Nucleus accumbens (tissue), 56 donors: ENCODE measurements at places on chromosomes 4 and X.

DNA sequence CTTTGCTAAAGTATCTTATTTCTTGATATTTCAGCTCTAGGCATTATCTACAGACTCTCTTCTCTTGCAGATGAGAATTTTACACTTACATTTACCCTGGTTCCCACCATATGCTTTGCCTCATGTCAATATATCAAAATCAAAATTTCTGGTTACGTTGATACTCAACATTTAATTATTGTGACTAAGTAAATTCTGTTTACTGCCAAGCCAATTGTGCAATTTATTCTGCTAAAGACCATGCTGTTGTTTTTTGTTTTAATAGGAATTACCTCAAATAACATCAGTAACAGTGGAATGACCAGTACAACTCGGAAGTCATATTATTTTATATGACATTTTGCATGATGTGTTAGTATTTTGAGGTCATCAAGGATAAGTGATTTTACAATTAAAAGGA, 125.5 kb downstream of the IL15 start:
- no peak for DNase-seq

- peak; percentile 70 for DNase-seq
Observed at GRCh38 chrX:74536152-74536831, 78.1 kb downstream of the RLIM start.

DNA sequence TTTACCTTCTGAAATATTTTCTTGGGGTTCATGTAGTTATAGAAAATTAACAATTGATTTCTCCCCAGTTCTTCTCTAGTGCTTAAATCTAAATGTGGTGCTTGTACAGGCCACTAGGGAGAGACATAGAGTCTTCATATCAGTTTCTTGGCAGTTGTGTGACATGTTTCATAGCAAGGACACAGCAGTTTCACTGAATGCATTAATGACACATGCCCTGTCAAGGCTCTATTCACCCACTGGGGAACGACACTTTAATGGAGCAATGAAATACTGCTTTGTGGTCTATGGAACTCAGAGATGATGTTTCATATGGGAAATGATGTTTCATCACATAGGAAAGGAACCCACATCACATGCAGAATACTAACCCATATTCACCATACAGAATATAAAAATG, 2.8 kb downstream of the VEGFC start:
- no peak for DNase-seq

DNA sequence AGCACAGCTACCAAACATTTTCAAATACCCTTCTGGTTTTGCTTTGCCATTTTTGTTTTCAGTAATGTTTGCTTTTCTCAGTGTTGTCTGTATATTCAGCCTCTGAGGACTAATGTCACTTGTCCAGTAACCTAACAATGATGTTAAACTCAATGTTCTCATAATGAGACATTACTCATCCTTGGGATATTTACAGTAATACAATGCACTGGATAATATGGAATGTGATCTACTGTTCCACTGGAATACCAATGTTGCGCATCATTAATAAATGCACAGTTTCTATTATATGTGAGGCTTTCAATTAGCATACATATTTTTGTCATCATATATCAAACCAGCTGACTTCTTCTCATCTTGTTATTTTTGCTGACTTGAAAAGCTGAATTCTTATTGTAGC, 259.1 kb downstream of the SH2D1A start:
- no peak for DNase-seq

DNA sequence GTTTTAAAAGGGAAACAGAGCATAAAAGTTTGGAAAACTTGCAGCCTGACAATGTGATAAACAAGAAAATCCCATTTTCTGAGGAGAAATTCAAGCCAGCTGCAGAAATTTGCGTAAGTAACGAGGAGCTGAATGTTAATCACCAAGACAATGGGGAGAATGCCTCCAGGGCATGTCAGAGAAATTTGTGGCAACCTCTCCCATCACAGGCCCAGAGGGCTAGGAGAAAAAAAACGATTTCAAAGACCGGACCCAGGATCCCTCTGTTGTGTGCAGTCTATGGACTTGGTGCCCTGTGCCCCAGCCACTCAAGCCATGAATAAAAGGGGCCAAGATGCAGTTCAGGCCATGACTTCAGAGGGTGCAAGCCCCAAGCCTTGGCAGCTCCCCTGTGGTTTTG, 355.4 kb upstream of the NDST3 start:
- DNase-seq, result no peak

DNA sequence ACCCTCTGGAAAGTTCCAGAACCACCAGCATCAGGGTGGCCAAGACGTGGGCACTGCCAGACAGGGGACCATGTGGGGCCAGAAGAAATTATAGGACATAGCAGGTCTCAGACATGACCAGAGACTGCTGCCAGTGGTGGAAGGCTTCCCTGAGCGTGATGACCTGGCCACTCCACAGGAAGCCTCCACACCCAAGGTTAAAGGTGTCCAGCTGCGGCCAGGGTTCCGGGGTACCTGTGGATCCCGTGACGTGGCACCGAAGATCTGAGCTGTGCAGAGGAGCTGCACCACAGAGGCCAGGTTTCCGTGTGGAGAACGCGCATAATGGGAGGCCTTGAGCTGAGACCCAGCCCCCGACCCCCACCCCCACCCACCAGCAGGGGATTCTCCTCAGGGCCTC, 16.4 kb upstream of the CTBP1 start:
- no peak for DNase-seq

DNA sequence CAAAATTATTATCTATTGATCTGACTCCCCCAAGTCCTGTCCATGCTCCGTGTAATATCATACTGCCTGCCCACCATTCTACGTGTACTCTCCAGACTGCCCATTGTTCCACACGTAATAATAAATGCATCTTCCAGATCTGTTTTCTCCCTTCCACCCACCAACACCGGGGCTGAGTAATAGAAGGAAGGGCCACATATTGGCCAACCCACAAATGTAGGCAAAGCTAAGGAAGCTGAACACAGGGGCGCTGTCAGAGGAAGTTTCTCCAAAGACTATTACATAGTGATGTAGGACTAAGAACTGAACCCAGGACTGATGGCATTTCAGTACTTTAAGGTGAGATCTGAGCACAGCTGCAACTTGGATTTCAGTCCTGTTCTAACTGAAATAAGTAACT, 135.8 kb upstream of the GUCY1A1 start:
- DNase-seq, result no peak

DNA sequence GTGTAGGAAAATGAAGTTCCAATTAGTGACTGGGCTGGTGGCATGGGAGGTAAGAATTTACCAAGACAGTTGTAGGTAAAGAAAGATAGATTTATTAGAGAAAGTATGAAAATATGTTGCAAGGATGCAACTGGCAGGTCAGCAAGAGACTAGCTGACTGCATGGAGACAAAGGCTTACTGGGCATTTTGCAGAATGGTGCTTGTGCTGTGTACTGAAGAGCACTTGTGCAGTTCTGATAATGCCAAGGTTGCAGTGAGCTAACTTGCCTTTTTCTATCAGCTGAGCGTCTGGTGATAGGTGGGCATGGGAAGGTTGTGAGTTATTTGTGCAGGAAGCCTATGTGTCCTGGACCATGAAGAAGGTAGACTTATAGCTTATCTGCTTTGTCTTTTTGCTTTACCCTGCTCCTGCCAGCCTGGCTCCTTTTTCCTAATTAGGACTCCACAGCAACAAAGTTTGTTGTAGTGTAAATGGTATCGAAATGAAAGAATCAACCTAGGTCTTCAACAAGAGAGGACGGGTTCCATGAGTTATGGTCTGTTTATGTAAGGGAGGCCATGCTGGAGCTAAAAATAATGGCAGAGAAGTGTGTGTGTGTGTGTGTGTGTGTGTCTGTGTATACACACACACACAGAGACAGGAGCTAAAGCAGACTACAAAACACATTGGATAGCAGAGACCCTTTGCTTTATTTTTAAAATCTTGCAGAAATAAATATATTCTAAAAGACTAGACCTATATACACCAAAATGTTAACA, 15.0 kb downstream of the BST1 start:
- DNase-seq, result no peak

- no peak for DNase-seq
Observed at GRCh38 chr4:22676063-22676462, 16.7 kb upstream of the GBA3 start.

GRCh38 chr4:87971866-87972265, 3.6 kb upstream of the SPP1 start:
- no peak for DNase-seq

DNA sequence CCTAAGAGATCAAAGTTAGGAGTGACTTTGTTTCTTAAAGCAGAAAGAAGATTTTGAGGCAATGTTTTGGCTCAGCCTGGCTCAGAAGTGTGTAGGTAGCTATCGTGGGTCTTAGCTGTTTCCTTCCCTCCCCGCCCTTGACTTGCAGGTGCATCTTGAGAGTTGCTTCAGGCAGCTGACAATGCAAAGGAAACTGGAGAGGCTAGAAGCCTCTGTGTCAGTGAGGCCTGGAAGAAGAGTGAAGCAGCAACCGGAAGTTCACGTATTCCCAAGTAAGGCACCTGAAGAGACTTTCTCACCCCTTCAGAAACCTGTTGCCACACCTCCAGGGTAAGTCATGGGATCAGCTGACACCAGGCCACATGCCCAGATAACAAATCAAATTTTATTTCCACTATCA, 10.6 kb upstream of the XKRX start:
- DNase-seq, result no peak

DNA sequence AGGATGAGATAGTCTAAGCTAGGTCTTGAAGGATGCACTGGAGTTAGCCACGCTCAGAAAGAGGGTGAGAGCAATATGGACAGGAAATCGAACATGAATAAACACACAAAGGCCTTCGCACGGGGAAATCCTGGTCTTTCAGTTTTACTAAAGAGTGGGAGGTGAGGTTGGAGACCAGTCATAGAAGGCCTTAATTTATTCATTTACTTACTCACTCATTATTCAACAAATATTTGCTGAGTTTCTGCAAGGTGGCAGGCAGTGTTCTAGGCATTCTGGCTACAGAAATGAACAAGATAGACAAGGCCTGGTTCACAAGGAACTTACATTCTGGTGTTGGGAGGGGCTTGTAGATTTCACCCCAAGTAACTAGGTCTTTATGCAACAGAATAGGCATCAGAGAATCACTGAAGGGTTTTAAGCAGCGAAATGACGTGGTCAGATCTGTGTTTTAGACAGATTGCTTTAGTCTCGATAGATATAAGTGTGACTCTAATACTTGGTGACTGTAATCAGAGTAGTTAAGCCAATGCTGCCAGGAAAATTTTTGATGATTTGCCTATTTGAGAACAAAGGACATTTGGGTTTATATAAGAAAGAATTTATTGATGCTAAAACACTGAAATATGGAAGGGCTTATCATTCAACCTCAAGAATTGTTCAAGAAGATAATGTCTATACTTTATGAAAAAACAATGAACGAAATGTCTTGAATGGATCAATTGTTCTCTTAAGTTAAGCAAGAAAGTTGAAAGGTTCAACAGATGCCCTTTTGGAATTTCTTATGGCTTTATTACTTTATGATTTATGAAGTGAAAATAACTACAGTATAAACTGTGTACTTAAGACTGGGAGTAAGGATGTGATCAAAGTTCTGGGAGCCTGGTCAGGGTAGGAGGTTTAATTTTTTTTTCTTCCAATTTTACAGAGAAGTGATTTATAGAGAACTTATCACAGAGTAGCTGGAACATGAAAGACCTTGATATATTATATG, 184.4 kb upstream of the CASK start:
- DNase-seq, result no peak

GRCh38 chrX:140432346-140433175, 72.3 kb downstream of the SOX3 start:
- DNase-seq, result peak; percentile 11

DNA sequence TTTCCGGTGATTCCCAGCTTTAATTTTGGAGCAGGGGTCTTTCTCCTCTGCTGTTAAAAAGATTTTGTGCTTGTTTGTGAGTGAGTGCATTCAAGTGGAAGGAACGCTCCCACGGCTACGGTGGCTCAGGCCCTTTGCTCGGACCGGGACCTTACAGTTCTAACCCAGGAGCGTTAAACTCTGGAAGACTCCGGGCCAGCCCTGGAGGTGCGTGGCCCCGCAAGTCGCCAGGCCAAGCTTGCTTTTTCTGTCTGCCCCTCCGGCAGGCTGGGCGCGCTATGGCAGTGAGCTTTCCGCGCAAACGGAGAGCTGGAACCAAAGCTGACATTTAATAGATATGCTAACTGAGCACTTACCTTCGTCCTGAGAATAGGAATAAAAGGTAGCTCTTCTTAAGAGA, 18.3 kb upstream of the PITX2 start:
- no peak for DNase-seq

DNA sequence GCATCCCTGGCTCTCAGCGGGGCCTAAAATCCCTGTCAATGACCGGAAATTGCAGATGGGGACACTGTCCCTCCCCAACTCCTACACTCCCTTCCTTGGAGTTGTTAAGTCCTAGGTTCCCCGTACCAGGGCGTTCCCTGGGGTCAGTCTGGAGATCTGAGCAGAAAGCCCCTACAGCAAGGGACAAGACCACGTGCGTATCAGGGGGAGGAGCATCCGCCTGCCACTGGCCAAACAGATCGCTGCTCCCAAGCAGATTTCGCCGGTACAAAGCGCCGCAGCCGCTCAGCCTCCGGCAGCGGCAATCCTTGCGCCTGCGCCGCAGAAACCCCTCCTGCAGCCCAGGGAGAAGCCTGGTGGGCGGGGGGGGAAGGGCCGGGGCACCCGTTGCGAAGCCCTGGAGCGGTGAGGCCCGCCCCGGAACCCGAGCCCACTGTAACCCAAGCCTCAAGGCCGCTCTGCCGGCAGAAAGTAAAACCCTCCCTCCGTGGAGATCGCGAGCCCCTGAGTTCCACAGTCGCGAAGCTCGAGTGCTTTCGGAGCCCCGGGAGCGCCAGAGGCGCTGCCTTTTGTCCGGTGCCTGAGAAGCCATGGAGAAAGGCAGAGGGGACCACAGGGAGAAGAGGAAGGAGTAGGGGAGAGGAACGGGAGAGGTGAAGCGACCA, 2.7 kb downstream of the CRMP1 start:
- peak; percentile 42 for DNase-seq
